ENCODE measurements at places on chromosomes 3 and 15.

- peak; percentile 28 for DNase-seq
Measured at GRCh38 chr3:172315401-172316091, 132.7 kb downstream of the GHSR start.

DNA sequence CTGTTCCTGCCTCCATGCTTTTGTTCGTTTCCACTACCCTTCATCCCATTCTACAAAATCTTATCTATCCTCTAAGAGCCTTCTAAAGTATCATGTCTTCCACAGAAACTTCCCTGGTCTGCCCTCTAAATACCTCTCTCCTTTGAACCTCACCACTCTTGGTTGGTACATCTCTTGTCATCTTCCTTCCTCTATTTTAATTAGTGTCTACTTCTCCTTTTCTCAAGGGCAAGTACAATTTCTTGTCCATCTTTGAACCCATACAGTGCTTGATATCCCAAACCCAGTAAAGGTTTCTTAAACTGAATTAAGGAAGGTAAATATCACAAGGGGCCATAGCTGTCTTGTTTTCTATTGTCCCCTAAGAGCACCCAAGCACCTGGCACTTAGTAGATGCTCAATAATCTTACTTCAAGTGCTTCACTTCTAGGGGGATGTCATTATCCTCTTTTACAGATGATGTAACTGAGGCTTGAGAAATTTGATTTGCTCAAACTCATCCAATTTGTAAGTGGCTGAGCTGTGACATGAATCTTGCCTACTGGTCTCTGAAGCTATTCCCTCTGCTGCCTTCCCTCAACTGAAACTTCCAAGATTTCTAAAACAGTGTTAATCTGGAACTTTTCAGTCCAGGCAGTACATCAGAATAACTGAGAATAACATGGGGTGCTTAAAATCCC is 2.6 kb upstream of the DAPK2 start:
- no peak for DNase-seq

DNA sequence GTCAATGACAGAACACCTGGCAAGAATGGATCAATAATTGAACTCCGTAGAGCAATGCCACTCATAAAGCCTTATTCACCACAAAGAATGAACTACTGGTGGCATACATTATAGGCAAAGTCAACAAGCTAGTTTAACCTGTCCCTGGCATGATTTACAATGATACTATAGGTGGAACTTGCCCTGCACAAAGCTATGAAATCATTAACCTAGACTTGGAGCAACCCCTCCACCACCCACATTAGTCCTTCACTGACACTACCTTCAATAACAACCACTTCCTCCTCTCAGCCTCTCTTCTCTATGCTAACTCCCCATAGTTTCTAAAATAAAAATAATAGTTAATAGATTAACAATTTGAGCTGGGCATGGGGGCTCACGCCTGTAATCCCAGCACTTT is 54.4 kb downstream of the ACAP2 start:
- DNase-seq = no peak

- DNase-seq = peak; percentile 53
Measured at GRCh38 chr3:186902154-186902553, 28.2 kb upstream of the ST6GAL1 start.

- peak; percentile 86 for DNase-seq
Measured at GRCh38 chr3:21729888-21730459, 21.0 kb downstream of the ZNF385D start.

DNA sequence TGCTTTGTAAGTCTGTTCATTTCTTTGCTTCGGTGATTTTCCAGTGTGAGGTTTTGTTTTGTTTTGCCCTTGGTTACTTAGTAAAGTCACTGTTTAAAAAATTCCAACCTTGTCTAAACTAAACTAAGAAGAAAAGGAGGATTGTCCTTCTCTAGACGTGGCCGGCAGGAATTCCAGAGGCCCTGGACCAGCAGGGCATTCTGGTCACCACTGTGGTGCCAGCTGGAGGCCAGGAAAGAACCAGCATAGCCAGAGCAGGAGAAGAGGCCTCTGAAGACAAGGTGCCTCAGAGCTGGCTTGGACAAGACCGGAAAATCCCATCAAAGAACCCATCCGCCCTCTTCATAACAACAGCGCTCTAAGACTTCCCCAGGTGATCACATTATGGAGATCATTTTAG is 8.2 kb downstream of the PLOD2 start:
- no peak for DNase-seq

GRCh38 chr3:23640471-23641146 is 165.1 kb upstream of the UBE2E1 start:
- DNase-seq = no peak

DNA sequence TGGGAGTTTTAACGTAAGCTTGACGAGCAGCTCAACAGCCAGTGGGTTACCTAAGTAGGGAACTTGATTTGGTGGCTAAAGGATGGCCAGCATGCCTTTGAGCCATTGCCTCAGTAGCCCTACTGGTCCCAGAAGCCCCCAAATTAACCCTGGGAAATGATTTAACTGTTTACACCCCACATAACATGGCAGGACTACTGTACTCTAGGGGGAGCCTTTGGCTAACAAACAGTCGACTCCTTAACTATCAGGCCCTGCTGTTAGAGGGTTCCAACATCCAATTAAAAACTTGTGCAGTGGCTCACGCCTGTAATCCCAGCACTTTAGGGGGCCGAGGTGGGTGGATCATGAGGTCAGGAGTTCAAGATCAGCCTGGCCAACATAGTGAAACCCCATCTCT is 9.4 kb upstream of the SMCO1 start:
- DNase-seq = no peak

GRCh38 chr3:117788061-117788460 is 1078.5 kb downstream of the TUSC7 start:
- peak; percentile 99 for DNase-seq

GRCh38 chr3:149579838-149580542 is 77.8 kb downstream of the WWTR1 start:
- DNase-seq = peak; percentile 57

DNA sequence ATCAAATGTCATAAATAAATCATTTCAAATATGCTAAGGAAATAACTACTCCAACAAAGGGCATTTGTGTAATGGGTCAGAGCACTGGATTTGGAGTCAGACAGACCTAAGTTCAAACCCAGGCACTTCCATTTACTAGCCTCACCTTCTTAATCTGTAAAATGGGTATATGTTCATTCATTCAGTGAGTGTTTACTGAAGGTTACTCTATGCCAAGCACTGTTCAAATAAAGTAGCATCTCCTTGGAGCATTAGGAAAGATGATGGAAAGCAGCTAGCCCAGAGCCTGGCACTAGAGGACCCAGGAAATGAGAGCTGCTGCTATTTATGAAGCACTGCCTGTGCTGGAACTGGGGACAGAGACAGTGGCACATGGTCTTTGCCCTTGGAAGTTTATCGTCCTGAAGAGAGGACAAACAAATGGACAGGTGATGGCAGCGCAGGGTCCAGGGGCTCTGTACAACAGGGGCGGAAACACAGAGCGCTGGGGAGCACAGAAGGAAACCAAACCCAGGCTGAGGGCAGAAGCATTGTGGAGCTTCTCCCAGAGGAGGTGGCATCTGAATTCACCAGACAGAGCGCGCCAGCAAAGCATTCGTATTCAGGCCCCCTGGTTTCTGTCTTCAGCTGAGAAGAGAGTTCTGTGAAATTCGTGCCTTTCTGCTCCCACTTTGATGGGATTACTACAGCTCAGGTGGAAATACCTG is 19.0 kb downstream of the TM4SF4 start:
- DNase-seq = no peak

- DNase-seq = no peak
Measured at GRCh38 chr3:108951820-108952501, 1.7 kb downstream of the GUCA1C start.

DNA sequence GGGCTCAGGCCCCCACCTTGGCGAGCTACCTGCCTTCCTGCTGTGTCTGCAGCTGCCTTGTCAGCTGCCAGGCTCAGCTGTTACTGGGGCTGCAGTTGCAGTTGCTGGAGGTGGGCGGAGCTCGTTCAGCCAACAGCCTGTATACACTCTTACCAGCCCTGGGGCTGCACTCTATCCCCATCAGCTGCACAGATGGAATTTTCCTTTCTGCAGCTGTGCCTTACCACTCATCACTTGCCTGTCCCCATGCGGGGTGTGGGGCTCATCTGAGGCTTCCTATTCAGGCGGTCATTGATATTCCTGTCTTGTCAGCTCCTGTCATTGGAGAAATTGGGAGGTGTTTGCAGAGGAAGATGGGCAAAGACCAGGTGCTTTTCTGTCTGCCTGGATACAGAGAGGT is 9.1 kb upstream of the SYN2 start:
- no peak for DNase-seq

DNA sequence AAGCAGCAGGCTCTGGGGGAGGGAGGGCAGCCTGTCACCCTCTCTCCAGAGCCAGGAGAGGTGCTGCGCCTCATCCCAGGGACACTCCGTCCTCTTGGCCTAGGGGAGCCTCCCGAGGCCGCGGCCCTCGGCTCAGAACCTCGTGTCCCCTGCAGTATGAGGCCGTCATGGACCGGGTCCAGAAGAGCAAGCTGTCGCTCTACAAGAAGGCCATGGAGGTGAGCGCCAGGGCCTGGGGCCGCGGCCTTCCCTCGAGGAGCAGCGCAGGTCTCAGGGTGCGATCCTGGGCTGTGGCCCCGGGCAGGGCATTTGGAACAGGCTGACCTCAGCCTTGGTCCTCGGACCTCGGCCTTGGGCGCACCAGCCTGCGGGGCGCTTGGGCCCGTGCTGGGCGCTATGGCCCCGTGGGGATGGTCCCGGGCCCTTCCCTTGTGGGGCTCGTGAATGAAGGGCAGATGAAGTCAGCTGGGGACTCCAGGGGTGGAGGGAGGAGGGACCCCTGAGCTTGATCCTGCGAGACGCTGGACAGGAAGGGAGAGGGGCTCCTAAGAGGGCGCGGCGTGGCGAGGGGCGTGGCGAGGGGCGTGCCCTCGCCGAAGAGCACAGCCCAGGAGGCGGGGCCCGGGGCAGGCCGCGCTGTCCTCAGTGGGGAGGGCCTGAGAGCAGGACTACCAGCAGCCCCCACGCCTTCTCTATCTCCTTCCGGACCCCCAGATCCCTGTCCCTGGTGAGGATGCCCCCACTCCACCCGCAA is 32.9 kb downstream of the PSTPIP1 start:
- DNase-seq = no peak

- no peak for DNase-seq
Measured at GRCh38 chr15:29034151-29034550, 148.4 kb downstream of the APBA2 start.

DNA sequence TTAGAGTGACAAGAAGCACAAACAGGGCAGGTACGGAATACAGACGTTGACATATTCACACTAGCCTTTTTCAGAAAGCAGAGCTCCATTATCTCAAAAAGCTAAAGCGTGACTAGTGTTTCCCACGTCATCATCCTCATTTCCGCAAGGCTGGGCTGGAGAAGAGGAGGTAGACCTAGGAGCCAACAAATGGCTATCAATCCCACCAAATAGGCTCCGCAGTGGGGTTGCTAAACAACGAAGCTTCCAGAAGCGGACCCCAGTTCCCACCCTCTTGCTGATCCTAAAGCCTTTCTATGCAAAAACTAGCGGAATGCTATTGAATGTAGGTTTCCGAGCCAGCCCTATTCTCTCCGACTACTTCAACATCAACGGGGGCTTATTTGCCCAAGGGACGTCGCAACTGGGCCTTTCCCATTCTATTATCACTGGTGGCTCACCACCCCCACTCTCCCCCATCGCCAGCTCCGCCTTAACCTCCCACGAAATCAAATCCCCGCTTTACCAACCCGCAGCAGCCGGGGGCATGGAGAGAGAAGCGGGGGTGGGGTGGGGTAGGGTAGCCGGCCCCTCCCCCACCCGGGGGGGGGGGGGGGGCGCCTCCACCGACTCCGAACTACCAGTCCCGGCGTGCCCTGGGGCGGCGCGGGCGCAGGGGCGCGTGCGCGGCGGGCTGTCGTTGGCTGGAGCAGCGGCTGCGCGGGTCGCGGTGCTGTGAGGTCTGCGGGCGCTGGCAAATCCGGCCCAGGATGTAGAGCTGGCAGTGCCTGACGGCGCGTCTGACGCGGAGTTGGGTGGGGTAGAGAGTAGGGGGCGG is at the start of gene MORF4L1:
Gene MORF4L1 (plus strand): TSS at position 736 of the 817 bp plus-strand sequence. CDS start 128 bp downstream, outside the sequence.
- peak; percentile 97 for DNase-seq

DNA sequence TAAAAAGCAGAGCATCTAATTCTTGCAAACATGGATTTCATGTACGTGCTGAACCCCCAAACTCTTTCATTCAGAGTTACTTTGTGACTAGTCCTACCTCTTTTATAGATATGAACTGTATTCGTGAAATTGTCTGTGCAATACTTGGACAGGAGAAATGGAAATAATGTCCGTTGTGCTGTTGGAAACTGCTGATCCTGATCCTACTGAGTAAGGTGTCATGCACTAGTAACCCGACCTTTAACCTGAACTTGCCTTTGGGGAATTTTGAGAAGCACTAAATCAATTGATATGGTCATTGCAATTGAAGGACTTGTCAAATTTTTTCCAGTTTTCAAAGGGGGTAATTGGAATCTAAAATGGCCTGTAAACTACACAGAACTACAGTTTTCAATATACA is 856.4 kb downstream of the ROBO1 start:
- no peak for DNase-seq

GRCh38 chr3:77489216-77489615 is 449.3 kb downstream of the ROBO2 start:
- DNase-seq = no peak

- peak; percentile 84 for DNase-seq
Measured at GRCh38 chr15:84654689-84655453, 788 bp upstream of the WDR73 start.

- DNase-seq = no peak
Measured at GRCh38 chr3:44105571-44105970, 136.1 kb upstream of the TOPAZ1 start.

DNA sequence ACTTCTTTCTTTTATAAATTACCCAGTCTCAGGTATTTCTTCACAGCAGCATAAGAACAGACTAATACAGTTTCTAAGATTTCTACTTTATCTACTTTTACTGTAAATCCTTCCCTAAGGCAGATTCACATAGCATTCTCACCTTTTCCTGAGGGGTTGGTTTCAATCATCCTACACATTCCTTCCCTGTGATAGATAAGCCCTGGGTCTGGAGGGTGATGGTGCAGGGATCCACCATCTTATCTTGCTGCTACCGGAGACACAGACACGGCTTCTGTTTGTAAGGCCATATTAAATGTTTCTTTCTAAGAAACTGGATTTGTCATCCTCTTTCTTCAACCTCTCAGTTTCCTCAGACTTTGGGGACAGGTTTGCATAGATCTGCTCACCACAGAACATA is 6.1 kb downstream of the IQCF5 start:
- DNase-seq = no peak

GRCh38 chr3:118536764-118537163 is 497.9 kb downstream of the IGSF11 start:
- no peak for DNase-seq

GRCh38 chr3:181709537-181710279 is 2.0 kb upstream of the SOX2 start:
- DNase-seq = peak; percentile 47
